ENCODE measurements at places on chromosomes 5 and 9.
A peak's percentile ranks its signal among the peaks of the same experiment; 100 is the strongest.

DNA sequence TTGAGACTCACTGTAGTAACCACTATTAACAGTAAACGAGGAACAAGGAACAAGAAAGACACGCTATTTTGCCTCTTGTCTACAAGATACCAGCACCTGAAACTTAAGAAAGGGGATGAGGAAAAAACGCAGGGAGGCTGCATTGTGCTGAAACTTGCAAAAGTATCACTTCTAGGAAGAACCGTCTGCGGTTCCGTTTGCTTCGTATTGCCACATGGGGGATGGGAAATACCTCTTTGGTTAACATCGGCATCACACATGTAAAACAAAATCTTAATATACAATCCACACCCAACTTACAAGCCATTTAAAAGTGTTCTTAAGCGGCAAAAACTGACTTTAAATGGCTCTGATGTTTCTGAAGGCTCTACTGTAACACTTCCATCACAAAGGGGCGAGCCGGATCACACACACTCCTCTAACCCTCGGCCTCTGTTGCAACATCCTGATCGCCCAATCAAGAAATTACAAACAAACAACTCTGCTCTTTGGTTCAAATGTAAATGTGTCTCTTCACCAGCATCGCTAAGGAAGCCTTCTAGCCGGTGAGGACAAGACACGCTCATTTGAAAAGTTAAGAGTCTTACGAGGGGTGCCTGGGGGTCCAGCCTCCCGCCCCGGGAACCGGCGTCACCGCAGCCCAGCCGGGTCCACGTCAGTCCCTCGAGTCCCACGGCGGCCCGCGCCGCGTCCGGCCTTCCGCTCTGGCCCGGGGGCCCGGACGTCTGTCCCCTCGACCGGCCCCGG, 621 bp downstream of the SEC16A start:
- DNase-seq = peak; percentile 43

DNA sequence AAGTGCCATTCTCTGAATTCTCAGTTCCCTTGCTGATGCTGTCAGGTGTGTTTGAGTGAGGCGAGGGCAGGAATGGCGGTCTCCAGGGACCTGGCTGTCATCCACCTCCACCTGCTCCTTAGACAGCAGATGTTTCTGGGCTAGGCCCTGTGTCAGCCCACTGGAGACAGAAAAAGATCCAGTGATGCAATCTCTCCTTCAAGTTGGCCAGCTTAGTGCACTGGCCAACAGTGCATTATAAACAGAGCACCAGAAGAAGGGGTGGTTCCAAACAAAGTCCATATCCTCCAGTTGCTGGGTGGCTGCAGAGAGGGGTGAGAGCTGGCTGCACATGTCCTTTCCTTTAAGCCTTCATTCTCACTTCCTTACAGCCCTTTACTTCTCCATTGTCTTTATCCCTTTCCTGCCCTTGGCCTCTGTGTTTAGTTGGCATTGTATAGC, 26.5 kb downstream of the NANS start:
- DNase-seq = no peak

GRCh38 chr5:134114886-134115805, 665 bp downstream of the TCF7 start:
- peak; percentile 47 for DNase-seq

DNA sequence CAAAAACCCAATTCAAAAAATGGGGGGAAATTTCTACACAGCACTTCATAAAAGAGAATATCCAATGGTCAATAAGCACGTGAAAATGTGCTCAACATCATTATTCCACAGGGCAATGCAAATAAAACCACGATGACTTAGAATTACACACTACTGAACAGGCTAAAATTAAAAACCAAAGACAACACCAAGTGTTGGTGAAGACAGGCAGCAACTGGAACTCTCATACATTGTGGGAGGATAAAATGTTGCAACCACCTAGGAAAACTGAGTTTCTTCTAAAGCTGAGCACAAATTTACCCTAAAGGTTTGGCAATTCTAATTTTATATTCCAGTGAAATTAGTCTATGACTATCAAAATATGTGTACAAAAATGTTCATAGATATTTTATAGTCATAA, 9.5 kb downstream of the GIN1 start:
- no peak for DNase-seq

- no peak for DNase-seq
These were observed 4.4 kb upstream of the MGAT1 start for GRCh38 chr5:180807046-180807445.

DNA sequence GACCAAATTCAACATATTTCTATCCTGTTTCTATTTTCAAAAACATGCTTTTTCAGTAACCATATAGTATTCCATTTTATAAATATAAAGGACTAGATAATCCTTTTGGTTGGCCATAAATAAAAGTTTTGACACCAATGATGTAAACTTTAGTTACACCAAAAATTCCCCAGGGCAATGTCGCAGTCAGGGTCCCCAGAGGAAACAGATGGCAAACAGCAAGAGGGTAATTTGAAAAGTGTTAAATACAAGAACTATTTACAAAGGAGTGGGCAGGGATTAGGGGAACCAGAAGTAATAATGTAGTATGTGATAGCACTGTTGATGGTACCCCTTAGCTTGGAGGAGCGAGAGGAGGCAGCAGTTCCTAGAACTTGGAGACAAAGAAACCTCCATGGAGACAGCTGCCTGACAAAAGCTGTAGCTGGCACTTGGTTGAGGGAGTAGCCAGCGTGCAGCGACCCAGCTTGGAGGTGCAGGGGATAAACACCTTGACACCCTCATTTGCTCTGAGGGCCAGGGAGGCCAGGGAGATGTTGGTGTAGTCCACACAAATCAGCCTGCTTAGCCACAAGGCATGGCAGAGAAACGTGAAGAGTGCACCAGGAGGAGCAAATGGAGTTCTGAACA, 18.3 kb upstream of the MSANTD3 start:
- no peak for DNase-seq

- no peak for DNase-seq
These were observed 60.4 kb upstream of the SPRY4 start for GRCh38 chr5:142385194-142385593.

GRCh38 chr5:157689942-157690689, 18.8 kb downstream of the C5orf52 start:
- peak; percentile 3 for DNase-seq

DNA sequence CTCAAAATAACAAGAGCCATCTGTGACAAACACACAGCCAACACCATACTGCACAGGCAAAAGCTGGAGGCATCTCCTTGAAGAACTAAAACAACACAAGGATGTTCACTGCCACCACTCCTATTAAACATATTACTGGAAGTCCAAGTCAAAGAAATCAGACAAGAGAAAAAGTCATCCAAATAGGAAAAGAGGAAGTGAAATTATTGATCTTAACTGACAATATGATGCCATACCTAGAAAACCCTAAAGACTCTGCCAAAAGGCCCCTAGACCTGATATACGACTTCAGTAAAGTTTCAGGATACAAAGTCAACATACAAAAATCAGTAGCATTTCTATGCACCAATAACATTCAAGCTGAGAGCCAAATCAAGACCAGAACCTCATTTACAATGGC, 30.0 kb upstream of the MACIR start:
- no peak for DNase-seq

DNA sequence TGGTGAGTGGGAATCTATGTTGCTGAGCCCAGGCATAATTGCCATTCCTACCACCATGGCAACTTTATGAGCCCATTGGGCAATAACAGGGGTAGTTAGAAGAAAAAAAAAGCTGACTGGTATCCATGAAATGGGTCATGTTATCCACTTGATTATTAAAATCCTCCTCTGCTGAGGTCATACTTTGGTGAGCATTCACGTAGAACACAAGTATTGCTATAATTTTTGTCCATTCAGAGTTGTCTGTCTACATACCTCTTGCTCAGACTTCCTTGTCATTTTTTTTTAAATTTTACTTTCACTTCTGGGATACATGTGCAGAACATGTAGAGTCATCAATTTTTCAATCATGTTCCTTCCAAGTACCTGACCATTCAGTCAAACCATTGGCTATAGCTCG, 780.8 kb upstream of the ARRDC3 start:
- no peak for DNase-seq

GRCh38 chr5:141121563-141121962, at the start of gene PCDHB4:
TSS of gene PCDHB4 (plus strand) at chr5:141121818. CDS start at chr5:141121999, 181 bp downstream.
- DNase-seq = peak; percentile 72

- DNase-seq = no peak
These were observed 102.4 kb downstream of the CAMK4 start for GRCh38 chr5:111326551-111326950.

- DNase-seq = no peak
These were observed 66.1 kb downstream of the FBXL17 start for GRCh38 chr5:108315829-108316228.

DNA sequence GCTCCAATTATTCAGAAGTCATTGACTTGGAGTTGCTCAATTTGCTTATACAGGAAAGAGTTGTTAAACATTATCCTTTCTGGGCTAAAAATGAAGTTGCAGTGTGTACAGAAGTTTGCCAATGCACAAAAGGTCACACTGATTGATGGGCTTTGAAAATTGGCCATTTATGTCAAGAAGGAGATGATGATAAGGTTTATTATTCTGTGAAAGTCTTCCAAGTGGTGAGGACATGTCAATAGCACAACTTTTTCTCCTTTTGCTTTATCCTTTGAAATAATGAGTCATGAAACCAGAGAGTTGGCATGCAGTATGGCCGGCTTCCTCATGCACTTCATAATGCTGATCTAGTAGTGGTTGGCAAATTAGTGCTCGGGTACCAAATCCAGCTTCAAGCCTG, 848.5 kb upstream of the WWC1 start:
- peak; percentile 55 for DNase-seq

DNA sequence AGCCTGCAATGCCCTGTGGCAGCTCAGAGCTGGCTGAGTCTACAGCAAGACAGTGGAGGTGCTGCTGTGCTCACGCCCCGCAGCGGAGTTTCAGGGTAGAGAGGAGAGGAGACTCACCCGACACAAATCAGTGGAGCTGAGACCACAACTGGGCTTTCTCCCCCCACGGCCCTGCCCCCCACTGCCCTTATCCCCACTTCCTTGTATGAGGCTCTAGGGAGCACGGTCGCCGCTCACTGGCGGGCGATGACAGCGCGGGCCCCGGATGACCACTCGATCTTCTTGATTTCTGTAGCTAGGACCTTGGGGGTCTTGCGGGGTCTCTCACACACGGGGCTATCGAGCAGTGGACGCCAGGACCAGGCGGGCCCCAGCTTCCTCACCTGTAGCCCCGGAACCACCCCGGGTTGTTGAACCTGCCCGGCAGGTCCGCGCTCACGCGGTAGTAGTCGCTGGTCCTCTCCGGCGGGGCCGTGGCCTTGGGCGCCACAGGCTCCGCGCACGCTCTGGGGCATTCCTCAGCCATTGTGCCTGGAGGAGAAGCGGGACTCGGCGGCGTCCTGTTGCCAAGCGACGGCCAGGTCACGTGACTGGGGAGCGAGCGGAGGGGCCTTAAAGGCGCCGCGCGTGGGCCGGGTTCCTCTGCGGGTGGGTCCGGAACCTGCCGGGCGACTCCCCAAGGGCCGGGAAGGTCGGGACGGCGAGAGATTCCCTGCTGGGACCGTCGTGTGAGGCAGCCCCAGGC, 984 bp upstream of the MRPS2 start:
- peak; percentile 96 for DNase-seq

DNA sequence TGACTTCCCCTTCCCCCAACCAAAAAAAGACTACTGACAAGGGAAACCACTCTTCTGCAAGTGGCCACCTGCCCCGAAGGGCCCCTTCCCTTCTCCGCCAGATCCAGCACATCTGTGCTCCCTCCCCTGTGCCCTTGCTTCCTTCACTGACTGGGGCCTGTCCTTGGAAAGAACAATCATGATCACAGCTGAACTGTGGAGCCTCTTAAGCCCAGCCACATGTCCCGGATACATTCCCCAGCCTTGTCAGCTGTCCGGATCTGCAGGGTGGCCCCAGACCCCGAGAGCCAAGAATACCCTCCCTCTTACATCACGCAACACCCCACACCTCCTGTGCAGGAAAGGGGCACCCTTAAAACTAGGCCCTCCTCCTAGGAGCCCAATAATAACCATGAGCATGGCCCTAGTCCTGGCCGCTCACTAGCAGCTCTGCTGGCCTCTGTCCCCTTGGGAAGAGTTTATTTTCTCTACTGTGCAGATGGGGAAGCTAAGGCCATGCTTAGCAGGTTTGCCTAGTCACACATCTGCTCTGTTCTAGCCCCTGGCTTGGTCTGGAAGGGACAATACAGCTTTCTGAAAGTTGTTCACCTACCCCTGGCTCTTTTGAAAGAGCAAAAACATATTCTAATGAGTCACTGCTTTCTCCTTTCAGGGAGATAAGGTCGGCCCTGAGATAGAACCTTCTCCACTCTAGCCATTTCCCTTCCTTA, 3.8 kb downstream of the SPRY4 start:
- DNase-seq = no peak

- DNase-seq = no peak
These were observed 6.6 kb upstream of the N4BP3 start for GRCh38 chr5:178106556-178107239.

GRCh38 chr5:54215233-54215736, 95.1 kb downstream of the ARL15 start:
- no peak for DNase-seq

- DNase-seq = no peak
These were observed 1.3 kb downstream of the RASA1 start for GRCh38 chr5:87268970-87269377.

DNA sequence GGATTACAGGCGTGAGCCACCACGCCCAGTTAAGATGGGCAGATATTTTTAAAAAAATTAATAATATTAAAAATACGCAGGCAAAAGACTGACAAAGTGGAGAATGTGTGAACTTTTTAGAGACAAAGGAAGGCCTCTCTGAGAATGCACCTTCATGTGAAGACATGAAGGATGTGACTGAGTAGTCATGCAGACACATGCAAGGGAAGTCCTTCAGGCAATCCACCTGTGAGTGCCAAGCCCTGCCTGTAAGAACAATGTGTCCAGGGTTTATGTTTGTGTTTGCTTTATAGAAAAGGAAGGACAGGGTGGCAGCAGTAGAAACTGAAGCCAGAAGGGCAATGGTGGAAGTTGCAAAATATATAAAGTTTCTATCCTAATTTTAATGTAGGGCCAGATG, 169.2 kb downstream of the EDIL3 start:
- DNase-seq = no peak

DNA sequence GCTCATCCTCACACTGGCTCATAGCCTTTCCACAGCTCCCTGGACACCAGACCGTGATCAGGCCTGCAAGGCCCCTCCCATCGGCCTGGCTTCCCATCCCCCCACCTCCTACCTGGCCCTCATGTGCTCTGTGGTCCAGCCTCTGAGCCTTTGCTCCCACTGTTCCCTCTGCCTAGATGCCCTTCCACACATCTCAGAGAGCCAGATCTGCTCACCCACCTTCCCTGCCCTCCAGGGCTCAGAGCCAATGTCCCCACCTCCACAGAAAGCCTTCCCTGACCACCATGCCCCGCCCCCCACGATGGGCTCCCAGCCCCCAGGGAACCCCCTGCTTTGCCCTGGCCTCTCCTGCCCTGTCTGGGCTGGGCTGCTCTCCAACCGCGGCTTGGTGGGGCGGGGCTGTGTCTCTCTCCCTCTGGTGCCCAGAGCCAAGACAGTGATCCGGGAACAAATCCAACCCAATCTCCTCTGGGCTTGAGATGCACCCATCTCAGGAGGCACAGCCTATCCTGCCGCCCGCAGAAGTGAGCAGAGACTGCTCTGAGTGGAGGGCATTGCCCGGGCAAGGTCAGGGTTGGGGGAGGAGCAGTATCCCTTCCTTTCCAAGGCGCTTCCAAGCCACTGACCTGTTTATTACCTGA, 1.6 kb downstream of the NINJ1 start:
- peak; percentile 63 for DNase-seq

GRCh38 chr9:98890256-98890655, 53.5 kb upstream of the COL15A1 start:
- peak; percentile 63 for DNase-seq

- no peak for DNase-seq
These were observed 482 bp downstream of the SLC27A6 start for GRCh38 chr5:128965638-128966302.
